ENCODE measurements at places on chromosomes 2 and 18.

DNA sequence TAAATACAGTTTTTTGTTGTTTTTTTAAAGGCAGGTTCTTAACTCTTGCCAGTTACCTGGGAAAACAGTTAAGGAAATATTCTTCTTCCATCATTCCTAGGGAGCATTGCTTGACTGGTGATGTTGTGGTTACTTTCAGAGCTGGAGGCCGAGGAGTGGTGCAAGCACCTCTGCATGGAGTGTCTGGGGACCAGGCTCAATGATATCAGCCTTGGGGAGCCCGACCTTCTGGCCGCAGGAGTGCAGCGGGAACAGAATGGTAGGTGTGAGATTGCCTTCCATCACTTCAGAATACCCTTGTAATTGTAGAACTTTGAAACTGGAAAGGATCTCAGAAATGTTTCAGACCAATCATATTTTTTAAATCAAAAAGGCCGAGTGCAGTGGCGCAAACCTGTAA, 270.1 kb downstream of the CD226 start:
- DNase-seq: no peak

DNA sequence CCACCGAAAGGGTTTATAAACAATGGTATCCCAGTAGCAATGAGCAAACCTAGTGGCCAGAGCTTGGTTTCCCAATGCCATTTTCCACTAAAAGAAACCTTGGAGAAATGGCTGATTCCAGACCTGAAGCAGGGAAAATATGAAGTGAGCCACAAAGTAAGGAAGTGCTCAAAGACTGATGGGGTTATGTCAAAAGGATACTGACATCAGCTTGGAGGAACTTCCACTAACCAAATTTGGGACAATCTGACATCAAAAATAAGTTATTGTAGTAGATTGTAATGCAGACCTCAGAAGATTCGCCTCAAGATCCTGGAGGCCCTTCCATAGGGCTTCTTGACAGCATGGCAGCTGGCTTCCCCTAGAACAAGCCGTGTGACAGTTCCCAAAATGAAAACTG, 79.4 kb upstream of the SP3 start:
- DNase-seq: no peak

- DNase-seq: no peak
Measured at GRCh38 chr18:70507970-70508369, 219.1 kb downstream of the SOCS6 start.

- DNase-seq: no peak
Measured at GRCh38 chr2:75539955-75540716, 20.6 kb downstream of the EVA1A start.
